Activated CD4-positive, alpha-beta T cell treated with anti-CD3 and anti-CD28 coated beads, Interleukin-2, amount 10 ng/mL, durations not matched to agents 7 days and 5 days (primary cell): ENCODE measurements at places on chromosomes 1 and 21.

DNA sequence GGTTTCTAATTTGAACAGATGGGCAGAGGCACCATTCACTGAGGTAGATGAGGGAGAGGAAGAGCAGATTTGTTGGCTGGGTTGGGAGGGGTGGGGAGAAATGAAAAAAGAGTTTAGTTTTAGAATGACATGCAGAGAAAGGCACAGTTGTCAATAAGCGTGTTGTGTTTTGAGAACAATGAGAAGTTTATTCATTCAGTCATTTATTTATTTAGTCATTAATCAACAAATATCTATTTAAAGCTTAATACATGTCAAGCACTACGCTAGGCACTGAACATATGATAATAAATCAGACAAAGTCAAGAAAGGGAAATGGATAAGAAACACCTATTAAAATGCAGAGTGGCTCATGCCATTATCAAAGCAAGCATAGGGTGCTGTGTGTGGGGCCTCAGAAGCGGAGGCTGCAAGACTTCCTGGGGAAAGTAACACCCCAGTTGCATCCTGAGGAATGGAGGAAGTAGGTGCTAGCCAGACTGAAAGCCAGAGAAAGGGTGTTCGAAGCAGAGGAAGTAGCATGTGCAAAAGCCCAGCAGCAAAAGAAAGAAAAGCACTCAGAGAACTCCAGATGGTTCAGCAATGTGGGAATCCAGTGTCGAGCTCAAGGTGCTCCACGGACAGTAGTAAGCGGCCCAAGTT, 114.1 kb downstream of the RNF220 start:
- DNase-seq: no peak

DNA sequence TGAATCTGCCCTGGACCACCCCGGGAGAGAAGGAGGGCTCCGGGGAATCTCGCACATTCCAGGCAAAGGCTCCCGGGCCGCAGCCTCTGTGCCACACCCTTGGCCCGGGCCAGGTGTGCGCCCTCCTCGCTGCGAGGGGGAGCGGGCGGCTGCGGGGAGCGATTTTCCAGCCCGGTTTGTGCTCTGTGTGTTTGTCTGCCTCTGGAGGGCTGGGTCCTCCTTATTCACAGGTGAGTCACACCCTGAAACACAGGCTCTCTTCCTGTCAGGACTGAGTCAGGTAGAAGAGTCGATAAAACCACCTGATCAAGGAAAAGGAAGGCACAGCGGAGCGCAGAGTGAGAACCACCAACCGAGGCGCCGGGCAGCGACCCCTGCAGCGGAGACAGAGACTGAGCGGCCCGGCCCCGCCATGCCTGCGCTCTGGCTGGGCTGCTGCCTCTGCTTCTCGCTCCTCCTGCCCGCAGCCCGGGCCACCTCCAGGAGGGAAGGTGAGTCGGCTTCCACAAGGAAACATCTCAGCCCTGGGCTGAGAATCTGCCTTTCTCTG, at the start of gene LAMC2:
TSS of gene LAMC2 (plus strand) at position 324 of the 550 bp plus-strand sequence. CDS start at position 413, 89 bp downstream.
- no peak for DNase-seq

DNA sequence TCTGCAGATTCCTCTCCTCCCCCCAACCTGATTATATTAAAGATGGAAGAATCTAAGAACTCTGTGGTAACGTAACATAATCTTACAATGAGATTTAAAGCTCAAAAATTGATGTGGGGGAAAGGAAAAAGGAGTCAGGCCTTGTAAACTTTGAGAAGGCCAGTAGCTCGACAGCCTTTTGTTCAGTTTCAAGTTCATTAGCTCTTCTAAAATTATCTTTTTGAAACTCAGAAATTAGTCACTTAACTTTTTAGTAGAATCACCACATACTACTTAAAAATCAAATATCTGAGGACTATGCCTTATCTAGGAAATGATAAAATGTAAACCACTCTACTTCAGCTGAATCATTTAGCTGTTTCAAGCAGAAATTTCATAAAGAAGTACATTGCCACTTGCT, 996.2 kb downstream of the AMY1C start:
- DNase-seq: no peak

DNA sequence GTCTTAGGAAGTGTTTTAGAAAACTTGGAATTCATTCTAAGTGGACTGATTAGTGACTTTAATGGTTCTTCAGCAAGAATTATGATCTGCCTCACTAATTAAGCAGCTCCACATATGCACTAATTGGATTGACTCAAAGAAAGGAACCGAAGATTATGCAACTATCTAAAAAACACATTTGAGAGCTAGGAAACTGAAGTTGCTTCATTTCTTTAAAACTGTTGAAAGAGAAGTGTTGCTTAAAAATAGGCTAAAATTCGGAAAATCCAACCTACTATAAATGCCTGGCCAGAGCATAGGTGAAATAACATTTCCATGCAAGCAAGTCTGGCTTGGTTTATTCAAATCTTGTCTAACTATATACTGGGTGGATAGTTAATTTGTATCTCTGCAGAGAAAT, 502.9 kb upstream of the ZRANB2 start:
- no peak for DNase-seq

GRCh38 chr1:165324050-165324449, 32.5 kb downstream of the LMX1A start:
- DNase-seq: no peak

DNA sequence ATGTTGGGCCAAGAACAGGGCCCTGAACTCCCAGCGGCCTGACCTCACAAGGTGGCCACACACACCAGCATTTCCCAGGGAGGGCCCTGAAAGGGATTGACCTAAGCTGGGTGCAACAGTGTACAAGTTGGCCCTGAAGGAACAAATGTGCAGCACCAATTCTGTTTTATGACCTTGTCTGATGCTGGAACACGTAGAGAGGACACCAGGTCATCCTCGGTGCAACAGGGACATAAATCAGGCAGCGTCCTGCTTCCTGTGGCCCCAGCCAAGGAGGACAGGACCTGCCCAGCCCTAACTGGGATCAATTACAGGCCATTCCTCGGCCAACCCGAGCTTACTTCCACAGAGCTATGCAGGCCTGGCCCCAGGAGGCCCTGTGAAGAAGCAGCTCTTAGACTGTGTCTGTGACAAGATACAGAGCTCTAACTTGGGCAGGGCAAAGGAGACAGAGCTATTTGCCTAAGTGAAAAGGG, 12.8 kb upstream of the PHC2 start:
- DNase-seq: no peak

DNA sequence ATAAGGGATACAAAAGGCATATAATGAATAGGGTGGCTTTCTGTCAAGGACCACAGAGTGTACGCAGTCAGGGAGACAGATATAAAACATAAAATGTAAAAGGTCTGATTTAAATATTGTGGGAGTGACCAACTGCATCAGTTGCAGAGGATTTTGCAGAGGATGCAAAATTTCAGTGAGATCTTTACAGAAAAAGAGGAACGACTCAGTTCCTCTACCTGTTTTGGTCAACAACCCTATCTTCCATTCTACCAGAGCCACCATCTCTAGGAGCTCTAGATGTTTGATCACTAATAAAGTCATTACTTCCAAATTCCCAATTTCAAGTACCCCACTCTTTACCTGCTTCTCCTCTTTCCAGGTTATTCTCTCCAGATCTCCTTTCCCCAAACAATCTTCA, 16.5 kb downstream of the SOD1 start:
- DNase-seq: no peak

DNA sequence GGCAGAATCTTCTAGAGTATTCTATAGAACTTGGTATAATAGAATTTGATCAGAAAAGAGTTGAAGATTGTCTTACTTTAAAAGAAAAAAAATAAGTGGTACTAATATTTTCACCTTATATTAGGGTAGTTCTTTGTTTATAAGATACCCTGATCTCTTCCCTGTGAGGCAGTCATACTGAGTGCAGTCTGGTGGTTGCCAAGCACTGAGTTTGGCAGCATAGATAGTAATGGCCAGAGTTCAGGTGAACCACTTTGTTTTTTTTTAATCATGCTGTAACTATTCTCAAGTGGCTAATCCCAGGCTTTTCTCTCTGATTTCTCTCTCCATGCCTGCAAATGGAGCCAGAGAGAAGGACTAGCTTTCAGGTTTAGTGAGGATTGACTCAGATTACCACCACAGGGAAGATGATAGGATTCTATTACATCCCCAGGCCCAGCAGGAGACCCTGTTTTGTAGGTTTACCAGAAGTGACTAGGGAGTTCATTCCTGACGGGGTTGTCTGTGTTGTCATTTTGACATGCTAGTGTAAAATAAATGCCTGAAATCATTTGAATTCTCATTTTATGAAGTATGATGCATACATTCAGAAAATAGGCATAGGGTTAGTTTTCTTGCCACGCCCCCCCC, 16.7 kb downstream of the KDM1A start:
- no peak for DNase-seq

GRCh38 chr1:101130673-101131072, 105.1 kb upstream of the DPH5 start:
- DNase-seq: no peak

DNA sequence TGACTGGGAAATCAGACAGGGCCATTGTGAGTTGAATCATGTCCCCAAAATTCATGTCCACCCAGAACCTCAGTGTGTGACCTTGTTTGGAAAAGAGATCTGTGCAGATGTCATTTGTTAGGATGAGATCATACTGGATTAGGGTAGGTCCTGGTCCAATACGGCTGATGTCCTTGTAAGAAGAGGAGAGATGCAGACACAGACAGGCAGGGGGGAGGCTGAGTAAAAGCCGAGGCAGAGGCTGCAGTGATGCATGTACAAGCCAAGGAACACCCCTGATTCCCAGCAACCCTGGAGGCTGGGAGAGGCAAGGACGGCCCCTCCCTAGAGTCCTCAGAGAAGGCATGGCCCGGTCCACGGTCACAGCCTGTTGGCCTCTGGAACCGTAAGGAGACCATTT, 15.9 kb upstream of the NPPB start:
- no peak for DNase-seq

- DNase-seq: no peak
These were observed 145.2 kb upstream of the AJAP1 start for GRCh38 chr1:4509206-4509605.

DNA sequence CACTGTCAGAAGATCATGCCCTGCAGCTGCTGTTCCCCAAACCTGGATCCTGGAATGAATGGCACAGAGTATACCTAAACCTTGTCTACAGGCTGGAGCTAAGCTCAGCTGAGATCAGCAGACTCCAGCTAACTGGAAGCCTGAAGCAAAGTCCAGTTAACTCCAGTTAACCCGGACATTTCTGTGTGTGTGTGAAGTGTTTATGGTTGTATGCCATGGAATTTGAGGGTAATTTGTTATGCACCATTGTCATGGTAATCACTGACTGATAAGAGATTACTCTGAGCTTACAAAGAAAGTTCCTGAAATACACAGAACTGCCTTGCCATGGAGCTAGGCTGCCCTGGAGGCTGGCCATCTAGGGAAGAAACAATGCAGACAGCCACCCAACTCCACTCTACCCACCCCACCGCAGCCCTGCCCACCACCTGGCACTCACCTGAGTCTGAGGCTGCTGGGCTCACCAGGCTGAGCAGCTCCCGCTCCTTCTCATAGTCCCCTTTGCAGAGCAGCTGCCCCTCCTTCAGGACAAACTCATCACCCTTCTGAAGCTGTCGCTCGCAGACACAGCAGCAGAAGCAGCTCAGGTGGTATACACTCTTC, 107.4 kb downstream of the LMX1A start:
- DNase-seq: no peak

DNA sequence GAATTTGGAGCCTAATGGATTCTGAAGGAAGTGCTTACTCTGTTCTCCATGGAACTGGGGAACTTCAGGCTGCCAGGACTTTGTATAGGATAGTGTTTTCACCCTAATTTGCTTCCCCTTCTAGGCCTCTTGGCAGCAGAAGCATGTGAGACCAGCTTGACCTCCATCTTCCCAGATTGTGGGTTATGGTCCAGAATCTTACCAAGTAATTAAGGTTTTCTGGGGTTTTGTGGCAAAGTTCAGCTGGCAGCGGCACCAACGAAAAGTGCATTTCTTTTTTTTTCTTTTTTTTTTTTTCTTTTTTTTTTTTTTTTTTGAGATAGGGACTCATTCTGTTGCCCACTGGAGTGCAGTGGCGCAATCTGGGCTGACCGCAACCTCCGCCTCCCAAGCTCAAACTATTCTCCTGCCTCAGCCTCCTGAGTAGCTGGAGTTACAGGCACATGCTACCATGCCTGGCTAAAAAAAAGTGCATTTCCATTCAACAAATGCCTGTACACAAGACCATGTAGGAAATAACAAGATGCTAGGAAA, 3.4 kb upstream of the BMP8A start:
- DNase-seq: no peak

DNA sequence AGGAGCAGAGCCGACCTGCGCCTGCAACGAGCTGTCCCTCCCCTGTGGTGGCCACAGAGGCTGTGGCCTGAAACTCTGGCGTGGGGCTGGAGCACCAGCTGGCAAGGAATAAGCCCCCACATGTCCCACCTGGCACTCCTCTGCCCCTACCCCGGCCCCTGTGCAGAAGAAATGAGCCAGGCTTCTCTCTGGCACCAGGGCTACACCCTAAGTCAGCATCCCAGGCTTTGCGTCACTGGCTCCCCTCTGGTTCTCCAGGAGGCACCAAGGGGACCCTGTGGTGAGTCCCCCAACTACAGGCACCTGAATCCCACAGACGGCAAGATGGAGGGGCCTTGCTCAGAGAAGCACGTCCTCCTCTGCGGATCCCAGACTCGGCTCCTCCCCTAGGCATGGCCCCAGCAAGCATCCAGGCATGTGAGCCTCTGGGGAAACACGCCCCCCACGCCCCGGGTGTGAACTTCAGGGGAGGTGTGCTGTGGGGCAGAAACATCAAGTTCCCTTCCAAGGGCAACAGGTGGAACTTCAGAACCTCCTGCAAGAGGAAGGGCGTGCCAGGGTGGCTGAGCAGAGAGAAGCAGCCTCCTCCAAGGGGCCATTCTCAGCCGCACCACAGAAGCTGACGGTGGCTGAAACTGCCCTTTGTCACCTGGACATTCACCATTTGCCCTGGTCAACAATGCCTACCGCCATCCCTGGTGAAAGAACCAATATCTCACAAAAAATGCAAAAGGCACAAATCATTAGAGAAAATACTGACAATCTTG, 2.9 kb downstream of the KRTAP10-7 start:
- no peak for DNase-seq

DNA sequence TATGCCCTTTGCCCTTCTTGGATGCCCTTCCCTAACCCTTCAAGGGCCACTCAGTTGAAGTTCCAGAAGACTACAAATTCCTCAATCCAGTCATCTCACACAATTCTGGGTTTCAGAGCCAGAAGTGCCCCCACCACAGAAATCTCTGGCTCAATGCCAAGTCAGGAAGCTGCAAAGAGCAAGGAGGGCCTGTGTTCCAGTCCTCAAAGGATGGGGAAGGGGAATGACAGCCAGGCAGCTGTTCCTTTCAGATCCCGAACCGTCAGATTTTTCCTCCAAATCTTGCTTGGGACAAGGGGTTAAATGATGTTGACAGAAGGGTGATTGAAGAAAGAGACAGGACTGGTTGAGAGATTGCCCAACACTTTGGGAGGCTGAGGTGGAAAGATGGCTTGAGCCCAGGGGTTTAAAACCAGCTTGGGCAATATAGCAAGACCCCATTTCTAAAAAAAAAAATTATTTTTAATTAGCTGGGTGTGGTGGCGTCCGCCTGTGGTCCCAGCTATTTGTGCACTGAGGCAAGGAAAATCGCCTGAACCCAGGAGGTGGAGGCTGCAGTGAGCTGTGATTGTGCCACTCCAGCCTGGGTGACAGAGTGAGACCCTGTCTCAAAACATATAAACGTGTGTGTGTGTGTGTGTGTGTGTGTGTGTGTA, 716 bp upstream of the HPDL start:
- no peak for DNase-seq
